ENCODE measurements at places on chromosomes 1 and 21. TPM values are rescaled to one million over a fixed set of nuclear protein-coding genes. Genes with fewer than 3 reads are reported as not detected.

Gene TNFRSF4
- total RNA-seq: not detected

DNA sequence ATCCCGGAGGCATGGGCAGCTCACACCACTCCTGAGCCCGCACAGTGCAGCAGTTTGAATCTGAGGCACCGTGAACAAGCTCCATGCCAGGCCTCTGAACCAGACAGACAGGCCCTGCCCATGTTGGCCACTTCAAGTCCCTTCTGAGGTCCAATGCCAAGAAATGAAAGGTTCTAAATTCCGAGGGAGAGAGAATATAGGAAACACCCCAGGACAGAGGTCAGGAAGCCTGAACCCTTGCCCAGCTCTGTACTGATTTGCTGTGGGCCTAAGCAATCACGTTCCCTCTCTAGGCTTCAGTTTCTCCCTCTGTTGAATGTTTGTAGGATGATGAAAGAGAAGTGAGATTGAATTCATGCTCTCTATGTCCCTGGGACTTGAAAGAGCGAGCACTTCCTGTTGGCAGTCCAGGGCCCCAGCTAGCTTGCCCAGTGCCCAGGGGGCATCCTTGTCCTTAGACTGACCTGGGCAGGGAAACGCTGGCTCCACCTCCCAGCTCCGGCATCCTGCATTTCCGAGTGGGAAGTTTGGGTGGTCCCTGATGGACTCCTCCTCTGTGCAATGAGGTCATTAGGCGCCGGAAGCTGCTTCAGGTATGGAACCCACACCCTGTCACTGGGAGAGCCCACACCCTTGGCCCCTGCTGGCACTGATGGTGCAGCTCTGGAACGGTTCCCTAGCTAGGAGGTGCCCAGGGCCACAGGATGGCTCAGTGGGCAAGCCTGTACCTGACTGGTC, 242.4 kb upstream of the TMEM51 start:
- DNase-seq: peak; percentile 50

- DNase-seq: no peak
Measured at GRCh38 chr21:22355949-22356348, 1357.7 kb downstream of the NCAM2 start.

DNA sequence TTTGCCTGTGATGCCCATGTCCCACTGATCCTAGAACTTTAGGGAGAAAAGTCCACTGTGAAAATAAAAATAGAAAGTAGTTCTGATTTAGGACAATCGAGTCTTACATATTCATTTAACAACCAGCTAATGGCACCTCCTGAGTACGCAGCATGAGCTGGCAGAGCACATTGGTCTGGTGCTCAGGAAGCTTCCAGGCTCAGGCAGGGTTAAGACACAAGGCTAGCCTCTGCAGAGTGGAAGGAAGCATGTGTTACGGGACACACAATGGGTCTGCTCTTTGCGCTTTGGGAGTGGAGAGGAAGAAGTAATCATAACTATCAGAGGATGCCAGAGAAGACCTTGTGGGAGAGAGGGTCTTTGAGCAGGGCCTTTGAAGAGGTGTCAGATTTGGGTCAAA, 4.2 kb upstream of the KLHDC8A start:
- no peak for DNase-seq

GRCh38 chr1:101257500-101258325, 20.9 kb downstream of the S1PR1 start:
- DNase-seq: peak; percentile 88

GRCh38 chr1:156746728-156747631, 4.5 kb downstream of the HDGF start:
- peak; percentile 89 for DNase-seq

DNA sequence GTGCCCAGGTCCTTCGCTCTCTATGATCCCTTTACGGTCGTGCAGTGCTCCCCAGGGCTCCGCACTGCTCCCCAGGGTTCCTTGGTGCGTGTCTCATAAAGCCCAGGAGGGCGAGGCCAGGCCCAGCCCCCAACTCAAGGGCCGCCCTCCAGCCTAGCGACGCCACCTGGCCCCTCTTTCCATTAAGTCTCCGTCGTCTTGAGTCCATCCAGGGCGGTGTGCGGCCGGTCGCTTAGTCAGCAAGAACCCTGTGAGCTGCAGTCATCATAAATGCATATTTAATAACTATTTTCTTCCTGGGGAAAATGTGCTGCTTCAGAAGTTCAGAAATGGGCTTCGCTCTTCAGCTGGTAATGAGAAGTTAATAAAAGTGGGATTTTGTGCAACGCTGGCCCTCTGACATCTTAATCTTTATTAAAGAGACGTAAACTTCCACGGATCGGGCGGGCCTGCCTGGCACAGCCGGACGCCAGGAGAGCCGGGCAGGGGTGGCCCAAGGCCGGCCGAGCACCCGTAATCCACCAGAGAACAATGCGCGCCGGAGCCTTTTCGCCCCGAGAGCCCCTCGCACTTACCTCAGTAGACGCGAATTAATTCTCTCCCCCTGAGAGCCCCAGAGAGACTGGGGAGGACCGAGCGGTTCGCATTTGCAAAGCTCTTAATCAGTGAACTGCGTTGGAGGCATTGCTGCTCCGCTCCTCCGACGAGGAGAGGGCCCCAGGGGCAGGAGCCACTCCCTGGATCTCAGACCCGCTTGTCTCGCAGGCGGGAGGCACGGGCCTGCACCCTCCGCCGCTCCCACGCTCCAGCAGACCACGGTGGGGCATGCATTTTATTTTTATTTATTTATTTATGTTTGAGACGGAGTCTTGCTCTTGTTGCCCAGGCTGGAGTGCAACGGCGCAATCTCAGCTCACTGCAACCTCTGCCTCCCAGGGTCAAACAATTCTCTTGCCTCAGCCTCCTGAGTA, 188.3 kb upstream of the ARHGEF16 start:
- DNase-seq: no peak

DNA sequence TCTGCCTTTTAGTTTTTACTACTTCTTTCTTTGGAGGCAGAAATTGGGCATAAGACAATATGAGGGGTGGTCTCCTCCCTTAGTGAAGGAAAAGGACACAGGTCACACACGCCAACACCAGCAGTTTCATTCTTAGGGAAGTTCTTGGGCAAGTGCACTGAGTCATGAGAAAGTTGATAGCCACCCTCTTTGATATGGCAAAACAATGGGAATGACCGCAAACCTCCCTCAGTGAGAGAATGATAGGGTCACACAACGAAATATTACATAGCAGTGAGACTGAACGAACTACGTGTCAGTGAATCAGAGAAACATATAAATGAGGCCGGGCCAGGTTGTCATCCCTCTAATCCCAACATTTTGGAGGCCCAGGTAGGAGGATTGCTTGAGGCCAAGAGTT, 20.0 kb downstream of the IL6R start:
- DNase-seq: no peak

Measured in renal cortical epithelial cell (primary cell).